ENCODE measurements at places on chromosomes 4 and X.
A peak's percentile ranks its signal among the peaks of the same experiment; 100 is the strongest.

DNA sequence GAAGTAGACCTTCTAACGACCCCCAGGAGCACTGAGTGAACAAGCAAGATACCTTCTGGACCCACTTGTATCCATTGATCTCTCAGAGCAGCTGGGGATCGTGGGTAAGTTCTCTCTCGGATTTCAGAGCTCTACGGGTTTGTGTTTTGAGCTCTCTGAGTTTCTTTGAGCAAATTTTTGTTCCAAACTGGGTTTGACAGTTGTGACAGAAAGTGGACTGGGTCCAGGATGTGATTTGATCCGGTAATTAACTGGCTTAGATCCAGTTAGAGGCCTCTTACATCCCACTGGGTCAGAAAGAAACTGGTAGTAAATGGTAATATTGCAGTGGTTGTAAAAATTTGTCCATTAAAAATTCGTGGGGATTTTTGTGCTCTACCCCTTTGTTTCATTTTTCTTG is 459.2 kb downstream of the INPP4B start:
- no peak for DNase-seq

DNA sequence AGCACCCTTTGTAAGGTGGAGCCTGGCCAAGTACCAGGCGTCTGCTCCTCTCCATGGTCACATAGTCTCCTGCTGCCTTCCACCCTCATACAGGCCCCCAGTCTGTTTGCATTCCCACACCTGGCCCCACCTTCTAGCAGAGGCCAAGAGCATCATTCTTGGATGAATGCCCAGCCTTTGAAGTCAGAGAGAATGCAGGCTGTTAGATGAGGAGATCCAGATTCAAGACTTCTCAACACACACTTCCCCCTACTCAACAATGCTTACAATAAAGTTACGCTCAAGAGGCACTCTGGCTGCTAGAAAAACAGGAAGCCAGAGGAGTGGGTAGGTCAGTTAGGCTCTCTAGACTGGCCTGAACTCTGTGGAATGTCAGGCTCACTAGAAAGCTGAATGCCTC is 43.3 kb downstream of the SHROOM4 start:
- no peak for DNase-seq

DNA sequence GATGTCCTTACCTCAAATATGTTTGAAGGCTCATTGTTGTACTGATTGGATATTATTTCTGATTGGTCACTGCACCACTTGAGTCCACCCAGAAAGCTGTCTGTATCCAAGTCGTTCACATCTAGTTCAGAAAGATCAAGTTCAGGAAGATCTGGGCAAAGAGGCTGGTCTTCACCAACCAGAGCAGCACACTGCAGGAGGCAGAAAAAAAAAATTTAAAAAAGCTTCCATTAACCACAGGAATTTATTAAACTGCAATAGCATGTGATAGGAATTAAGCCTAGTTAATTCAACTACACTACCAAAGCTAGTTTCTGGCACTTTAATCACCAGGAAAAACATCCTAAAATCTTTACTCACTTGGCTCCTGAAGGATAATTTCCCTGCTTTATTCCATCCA is 5.1 kb downstream of the PPARGC1A start:
- DNase-seq, result no peak

DNA sequence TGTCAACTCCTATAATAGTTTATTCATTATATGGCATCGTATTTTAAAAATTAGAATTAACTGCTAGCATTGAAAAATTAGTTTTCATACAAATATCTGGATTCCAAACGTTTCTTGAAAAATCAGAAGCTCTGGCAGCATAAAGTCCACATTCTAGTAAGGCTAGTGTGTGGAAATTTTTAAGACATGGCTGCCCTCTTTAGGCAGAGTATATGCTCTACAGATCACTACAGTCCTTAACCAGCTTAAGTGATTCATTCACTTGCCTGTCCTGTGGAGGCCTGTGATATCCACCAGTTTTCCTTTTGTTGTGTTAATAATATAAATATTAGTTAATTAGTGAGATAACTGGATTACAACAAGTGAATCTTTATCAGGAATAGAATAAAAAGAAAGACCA is 287.2 kb downstream of the OPHN1 start:
- peak; percentile 15 for DNase-seq

GRCh38 chr4:159764343-159764952 is 661.6 kb downstream of the RAPGEF2 start:
- peak; percentile 56 for DNase-seq

GRCh38 chr4:87122252-87122651 is 98.2 kb downstream of the KLHL8 start:
- no peak for DNase-seq

DNA sequence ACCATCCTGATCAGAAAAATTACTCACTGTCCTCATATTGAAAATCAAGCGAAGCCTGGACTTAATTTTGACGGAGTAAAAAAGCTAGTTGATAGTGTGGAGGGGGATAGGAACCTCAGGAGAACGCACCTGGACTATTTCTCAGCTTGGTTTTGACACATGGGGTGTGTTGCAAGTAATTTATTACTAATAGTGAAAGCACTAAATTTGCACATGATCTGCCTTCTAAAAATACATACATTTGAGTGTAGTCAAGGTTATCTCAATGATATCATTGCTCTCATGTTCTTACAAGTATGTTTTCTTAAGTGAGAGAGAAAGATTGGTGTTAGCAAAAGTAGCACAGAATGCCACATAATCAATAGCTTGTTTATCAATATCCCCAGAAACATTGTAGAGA is 29.5 kb downstream of the LRIT3 start:
- DNase-seq, result no peak

DNA sequence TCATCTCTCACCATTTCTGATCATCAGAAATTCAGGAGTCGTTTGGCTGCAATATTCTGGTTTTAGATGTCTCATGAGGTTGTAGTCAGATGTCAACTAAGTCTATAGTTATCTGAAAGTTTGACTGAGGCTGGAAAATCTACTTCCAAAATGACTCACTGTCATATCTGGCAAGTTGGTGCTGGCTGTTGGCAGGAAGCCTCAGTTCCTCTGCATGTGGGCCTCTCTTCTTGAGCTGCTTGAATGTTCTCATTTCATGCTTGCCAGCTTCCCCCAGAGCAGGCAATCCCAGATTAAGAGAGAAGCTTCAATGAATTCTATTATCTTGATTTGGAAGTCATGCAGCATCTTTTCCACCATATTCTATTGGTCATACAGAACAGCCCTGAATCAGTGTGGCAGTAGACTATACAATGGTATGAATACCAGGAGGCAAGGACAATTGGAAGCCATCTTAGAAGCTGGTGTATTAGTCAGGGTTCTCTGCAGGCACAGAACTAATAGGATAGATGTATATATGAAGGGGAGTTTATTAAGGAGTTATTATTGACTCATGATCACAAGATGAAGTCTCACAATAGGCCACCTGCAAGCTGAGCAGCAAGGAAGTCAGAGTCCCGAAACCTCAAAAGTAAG is 46.8 kb upstream of the ELF2 start:
- DNase-seq, result no peak

GRCh38 chrX:64427787-64428186 is 32.5 kb upstream of the MTMR8 start:
- DNase-seq, result no peak

DNA sequence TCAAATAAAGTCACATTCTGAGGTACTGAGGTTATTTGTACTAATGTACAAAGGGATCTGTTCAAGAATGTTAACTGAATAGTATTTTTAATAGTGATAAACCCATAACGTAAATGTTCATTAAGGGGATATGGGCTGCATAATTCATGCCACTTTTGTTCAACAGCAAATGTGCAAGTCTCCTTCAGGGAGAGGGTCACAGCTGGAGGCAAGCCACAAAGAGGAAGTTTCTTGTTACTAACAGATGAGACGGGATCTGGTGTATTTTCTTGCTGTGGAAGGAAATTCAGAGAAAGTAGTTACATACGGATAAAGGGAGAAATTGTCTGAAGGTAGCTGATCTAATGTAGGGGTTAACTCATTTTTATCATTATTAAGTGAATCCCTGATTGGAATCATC is 10.0 kb downstream of the ZFP42 start:
- no peak for DNase-seq

- no peak for DNase-seq
Measured at GRCh38 chr4:188647820-188648370, 508.7 kb downstream of the TRIML1 start.

- DNase-seq, result no peak
Measured at GRCh38 chrX:132216283-132216682, 3.0 kb downstream of the RAP2C start.

DNA sequence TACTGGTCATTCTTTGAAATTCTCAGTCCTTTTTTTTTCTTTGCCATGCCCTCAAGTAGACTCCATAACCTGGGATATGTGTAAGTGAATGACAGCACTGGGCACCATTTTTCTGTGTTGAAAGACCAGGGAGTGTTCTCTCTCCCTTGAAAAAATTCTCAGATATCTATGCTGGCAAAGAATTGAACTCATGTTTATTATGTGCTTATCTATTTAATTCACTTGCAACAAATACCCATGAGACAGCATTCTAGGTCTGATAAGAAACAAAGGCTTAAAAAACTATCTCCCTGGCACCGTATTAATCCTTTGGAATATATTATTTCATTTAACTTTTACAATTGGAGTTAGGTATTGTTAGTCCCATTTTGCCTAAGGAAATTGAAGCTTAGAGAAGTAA is 36.7 kb downstream of the LARP7 start:
- no peak for DNase-seq

DNA sequence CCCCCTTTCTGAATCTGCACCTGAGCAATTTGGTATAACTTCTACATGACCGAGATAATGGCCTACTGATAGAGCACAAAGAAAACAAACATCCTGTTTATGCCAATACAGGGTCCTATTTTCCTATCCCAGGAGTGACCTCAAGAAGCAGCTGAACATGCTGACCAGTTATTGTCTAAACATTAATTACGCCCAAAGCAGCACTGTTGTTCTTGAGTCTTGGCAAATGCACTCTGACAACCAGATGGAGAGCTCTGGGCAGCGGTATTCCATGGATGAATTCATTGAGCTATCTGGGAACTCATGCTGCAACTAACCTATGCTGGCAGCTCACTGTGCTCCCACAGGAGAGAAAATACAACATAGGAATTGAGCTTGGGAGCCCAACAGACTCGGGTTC is 52.6 kb downstream of the PCYT1B start:
- no peak for DNase-seq

- no peak for DNase-seq
Measured at GRCh38 chr4:109713500-109713899, 10.3 kb upstream of the CASP6 start.

GRCh38 chr4:33060674-33061542 is 2340.7 kb downstream of the PCDH7 start:
- DNase-seq, result no peak

DNA sequence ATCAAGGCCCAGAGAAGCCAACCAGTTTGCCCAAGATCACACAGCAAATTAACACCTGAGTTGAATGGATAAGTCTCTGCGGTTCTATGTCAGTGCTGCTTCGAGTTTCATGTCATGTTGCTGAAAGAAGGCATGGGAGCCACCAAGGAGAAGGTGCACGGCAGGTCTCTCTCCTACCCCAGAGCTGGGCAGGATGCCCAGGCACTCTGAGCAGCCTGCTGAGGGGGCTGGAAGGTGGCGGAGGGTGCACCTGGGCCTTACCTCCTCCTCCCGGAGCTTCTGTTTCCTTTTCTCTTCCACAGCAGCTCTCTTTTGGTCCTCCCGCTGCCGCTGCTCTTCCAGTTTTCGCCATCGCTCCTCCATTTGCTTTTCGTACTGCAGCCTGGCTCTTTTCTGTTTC is 53.6 kb downstream of the MAP7D2 start:
- DNase-seq, result no peak

DNA sequence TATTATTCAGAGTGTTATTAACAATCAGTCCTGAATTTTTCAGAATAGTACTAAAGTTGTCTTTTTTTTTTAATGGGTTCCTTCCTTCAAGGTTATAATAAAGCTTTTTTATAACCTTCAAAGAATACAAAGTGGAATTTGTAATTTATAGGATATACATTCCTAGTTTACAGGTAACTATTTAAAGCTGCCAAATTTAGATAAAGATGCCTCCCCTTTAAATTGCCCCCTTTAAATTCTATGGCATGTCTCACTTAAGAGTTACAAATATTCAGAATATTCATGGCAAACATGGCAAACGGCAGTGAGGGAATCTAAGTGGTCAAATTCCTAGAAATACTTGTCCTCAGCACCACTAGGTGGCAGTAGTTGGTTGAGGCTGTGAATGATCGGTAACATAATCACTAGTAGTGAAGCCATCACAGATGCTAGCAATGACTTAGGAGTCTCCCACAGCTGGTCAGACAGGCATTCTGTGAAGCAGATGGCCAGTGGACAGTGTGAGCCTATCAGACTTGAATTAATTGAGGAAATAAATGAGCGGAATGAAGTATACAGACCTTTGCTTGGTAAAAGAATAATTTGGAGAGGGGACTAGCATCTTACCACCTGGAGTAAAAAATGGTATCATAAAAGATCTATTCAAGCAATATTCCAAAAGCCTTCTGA is 86.4 kb downstream of the CBR4 start:
- peak; percentile 81 for DNase-seq

DNA sequence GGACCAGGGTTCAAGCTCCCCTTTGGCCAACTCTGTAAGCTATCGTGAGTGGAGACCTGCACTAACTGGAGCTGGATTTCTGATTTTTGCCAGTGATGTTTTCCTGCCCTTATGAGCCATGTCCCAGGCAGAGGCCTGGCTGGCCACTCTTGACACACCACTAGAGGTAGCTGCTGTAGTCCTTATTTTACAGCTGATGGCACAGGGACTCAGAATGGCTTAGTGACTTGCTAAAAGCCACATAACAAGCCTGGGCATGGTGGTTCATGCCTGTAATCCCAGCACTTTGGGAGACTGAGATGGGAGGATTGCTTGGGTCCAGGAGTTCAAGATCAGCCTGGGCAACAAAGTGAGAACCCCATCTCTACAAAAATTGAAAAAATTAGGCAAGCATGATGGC is 33.4 kb downstream of the CYTL1 start:
- DNase-seq, result no peak

- DNase-seq, result no peak
Measured at GRCh38 chr4:147003956-147004809, 58.5 kb upstream of the TTC29 start.
